AG09319 (cell line): ENCODE measurements at places on chromosomes 5 and 9.

GRCh38 chr9:127113191-127113972 is 9.1 kb downstream of the ANGPTL2 start:
- no peak for DNase-seq

- DNase-seq, result no peak
These were observed 59.6 kb upstream of the MAN2A1 start for GRCh38 chr5:109630093-109630492.

DNA sequence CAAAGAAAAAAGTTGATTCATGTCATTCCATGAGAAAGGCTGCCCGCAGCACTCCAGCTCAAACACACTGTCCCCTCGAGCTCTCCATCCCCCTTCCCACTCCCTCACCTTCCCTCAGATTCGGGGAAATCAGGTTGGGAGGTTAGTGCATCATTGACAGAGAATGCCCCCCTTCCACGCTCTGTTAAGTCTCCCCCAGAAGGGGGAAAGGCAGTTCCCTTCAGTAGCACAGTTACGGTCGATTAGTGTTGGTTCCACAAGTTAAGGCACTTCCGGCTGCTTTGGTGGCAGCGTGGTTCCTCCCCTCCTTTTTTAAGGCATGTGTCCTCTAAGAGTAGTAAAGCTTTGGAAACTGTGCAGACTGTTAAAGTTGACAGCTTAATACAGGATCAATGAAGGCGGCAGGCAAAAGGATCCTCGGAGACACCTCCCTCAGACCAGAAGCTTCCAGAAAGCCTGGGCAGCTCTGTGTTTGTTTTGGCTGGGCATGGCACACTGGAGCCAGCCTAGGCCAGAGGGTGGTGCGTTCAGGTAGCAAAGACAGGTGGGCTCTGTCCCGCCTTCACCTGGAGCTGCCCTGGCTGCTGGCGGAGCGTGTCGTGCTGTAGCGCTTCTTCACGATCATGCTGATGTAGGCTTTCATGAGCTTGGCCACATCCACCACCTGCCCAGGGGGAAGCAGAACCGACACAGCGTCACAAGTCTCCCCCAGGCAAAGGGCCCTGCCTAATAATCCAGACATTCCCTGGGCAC is 49.5 kb upstream of the RETREG1 start:
- no peak for DNase-seq

- DNase-seq, result no peak
These were observed 40.9 kb upstream of the IDNK start for GRCh38 chr9:83582029-83582428.

DNA sequence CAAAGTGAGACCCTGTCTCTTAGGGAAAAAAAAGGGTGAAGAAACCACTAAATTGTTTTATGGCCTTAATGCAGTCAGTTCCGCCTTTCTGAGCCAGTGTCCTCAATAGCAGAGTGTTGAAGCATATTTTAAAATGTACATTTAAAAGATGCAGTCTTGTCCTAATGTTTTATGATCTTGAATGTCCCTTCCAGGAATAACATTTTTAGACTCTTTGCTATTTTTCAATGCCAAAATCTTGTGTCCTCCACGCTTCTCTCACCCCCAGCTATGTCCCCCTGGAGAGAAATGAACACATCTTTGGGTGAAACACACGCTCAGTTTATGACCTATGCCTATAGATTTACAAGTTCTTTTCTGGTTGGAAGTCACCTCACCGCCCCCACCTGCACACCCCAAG is 69.8 kb downstream of the CSNK1A1 start:
- DNase-seq, result no peak

- DNase-seq, result no peak
These were observed 54.2 kb upstream of the HSPA9 start for GRCh38 chr5:138629392-138629791.

DNA sequence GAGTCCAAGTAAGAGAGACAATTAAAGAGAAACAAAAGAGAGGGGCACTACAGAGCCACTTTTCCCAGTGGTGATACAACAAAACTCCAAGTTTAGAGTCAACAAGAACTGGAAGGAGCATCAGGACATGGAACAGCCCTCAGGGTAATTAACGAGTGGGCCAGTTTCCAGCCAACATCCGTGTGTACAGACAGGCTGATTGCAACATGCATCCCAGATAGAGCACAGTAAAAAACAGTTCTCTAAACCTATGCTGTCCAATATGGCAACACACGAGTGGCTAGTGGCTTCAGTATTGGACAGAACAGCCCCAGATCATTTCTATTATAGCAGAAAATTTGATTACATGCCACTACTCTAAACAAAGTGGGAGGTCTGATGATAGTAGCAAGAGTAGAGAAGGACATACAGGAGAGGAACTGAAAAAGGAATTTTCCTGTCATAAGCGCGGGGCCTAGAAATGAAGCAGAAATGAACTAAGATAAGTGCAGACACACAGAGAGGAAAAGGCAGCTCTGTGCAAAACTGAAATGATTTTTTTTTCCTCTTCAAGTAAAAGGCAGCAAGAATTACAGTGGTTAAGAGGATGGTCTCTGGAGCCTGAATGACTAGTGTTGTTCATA is 175.6 kb upstream of the CCNG1 start:
- no peak for DNase-seq

GRCh38 chr5:179832039-179832745 is 11.5 kb downstream of the SQSTM1 start:
- DNase-seq, result no peak

GRCh38 chr9:35476596-35476995 is 13.3 kb upstream of the RUSC2 start:
- DNase-seq, result no peak

DNA sequence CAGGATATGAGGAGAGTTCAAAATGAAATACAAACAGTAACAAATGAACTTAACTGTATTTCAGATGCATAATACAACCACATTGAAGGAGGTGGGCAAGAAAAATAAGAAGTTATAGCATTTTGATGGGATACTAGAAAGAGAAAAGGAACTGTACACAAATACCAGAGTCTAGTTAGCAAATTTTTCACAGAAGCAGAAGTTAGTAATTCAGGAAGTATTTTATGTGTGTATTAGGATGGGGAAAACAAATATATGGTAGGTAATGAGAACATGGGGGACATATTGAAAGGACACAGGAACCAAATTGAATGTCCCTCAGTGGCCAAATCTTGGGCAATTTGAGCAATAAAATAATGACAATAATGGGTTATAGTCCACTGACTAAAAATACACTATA is 18.4 kb downstream of the GM2A start:
- DNase-seq, result no peak

GRCh38 chr9:30280229-30280900 is 2104.1 kb upstream of the ACO1 start:
- no peak for DNase-seq

- no peak for DNase-seq
These were observed 184.0 kb downstream of the PBX3 start for GRCh38 chr9:125931211-125931610.

- peak; percentile 85 for DNase-seq
These were observed 2.6 kb downstream of the OLFML2A start for GRCh38 chr9:124779368-124780059.

- no peak for DNase-seq
These were observed 7.3 kb downstream of the TENT4A start for GRCh38 chr5:6720561-6720921.

- no peak for DNase-seq
These were observed 246.1 kb upstream of the IRX4 start for GRCh38 chr5:2128686-2129355.

- DNase-seq, result no peak
These were observed 2117.6 kb downstream of the MAT2B start for GRCh38 chr5:165622864-165623536.

DNA sequence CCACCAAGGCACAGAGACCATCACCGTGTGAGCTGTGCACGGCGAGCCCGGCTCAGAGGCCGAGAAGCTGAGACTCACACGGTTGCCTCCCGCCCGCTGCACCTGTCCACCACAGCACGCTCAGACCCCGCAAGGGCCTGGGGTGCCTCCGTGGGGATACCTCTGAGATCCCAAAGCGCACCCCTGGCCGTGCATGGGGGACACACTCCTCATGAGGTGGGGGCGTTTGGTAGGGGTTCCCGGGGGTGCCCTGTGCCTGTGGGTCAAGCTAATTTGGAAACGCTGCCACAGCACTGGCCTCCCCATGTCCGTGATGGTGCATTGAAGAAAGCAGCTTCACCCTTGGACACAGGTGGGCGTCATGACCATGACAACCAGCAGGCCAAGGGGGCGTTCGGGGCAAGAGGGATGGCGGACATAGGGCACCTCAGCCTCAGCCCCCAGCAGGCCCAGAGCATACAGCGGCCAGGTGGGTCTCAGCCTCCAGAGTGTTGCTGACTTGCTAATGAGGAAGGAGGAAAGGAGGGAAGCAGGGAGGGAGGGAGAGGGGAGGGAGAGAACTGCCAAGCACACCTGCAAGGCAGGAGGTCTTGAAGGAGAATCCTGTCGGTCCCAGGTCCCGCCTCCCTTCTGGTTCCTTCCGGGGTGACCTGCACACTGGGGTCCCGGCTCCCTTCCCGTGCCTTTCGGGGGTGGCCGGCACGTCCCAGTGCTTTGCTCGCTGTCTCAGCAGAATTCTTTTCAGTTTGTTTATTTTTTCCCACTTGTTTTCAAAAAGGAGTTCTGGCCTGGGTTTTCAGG is 34.7 kb downstream of the GLT6D1 start:
- DNase-seq, result no peak

DNA sequence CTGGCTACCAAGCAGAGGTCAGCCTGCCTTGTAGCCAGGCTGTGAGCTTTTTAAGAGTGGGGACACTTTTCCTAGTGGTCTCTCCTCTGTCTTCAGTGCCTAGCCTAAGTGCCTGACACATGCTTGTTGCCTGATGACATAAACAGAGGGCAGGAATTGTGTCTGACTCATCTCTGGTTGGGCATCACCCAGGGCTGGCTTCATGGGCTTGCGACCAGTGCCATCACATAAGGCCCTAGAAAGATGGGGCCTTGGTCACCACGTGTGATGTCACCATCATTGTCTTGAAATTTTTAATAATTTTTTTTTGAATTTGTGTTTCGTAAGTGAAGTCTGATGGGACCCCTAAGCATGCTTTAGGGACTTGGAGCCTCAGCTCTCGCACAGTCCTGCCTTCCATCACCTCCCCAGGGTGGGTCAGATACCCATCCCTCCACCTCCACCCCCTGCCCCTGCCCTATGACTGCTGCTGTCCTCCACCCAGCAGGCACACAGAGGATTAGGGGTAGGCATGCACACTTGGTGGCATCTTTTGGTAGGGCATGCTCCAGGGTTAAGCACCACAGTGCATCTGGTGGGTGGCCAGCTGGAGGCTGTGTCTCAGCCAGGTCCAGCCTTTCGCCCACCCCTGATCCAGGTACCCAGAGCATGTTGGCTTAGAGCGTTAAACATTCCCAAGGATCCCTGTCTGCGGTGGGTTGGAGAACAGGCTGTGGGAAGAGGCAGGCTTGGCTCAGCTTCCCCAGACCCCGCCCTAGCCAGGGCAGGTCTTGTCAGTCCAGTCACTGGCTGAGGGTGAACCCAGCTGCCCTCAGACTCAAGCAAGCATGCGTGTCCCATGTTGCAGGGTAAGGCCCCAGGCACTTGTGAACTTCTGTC is 80.1 kb upstream of the SH3PXD2B start:
- no peak for DNase-seq

DNA sequence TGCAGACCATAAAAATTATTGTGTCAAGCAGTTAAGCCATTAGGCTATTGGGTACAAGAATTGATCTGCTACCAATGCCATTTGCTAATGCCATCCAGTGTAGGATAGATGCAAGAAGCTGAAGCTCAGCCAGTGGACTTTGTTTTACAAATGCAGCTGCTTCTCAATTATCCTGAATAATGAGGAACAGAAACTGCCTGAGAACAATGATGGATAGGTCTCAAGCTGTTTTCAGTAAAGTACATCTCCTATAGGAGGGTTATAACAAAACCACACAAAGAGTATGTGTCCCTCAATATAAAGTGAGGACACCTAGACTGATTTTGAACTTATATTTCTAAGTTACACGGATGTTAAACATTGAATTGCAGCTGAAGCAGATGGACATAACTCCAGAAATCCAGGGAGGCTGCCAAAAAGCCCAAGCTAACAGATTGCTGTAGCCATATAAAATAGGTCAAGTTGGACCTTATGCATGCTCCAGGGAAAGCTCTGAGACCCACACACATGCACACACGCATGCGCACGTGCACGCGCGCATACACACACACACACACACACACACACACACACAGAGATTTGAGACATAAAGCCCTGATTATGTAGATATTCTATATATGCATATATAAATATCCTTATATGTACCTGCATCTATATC is 482.7 kb upstream of the CD180 start:
- no peak for DNase-seq

GRCh38 chr5:83608122-83608521 is 112.5 kb downstream of the HAPLN1 start:
- DNase-seq, result no peak

DNA sequence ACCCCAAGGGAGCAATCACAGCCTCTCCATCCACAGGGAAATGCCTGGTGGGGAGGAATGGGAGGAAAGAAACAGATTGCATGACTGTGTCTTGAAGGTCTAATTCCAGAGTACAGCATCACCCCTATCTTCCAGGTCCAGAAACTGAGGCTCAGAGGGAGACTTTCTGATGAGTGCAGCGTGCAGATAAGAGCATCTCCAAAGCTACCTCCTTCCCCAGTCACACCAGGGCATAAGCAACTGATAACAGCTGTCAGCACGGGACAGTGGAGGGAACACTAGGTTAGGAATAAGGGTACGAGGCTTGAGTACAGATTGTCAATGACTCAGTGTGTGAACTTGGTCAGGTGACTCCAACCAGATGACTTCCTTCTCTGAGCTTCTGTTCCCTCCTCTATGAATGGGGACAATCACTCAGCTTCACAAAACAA is 126.9 kb downstream of the KCNIP1 start:
- no peak for DNase-seq

DNA sequence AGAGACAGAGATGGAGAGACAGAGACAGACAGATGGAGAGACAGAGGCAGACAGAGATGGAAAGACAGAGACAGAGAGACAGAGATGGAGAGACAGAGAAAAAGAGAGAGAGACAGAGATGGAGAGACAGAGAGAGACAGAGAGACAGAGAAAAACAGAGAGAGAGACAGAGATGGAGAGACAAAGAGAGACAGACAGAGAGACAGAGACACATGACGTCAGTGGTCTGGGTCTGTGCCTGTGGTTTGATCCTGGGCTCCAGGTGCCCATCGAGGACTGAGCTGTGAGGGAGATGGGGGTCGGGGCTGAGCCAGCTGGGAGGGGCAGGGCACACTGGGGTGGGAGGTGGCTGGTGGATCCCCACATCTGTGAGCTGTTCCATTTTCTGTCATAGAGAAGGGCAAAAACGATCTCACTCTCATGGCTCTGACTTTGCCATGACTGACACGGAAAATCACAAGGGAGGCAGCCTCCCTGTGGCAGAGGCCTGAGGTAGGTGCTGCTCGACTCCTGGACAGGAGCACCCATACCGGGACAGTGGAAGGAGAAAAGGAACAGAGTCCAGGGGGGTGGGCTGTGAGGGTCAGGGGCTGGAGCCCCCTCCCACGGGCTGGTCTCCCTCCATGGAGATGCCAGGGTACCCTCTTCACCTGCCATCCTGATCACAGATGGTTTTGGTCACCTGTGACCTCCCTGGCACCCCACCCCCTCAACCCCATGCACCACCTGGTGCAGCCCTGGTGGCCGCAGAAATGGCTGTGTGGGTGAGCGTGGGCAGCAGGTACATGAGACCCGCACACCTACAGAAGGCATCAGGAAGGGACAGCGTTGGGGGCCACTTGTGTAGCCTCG is 28.8 kb downstream of the GLT6D1 start:
- no peak for DNase-seq

- DNase-seq, result no peak
These were observed 7.5 kb downstream of the CATSPER3 start for GRCh38 chr5:134975078-134975715.

- DNase-seq, result no peak
These were observed 72.2 kb downstream of the ANKRD55 start for GRCh38 chr5:56160723-56161438.

GRCh38 chr9:81320909-81321482 is 368.4 kb downstream of the TLE1 start:
- DNase-seq, result no peak
